CD4-positive, CD25-positive, alpha-beta regulatory T cell (primary cell): ENCODE measurements at places on chromosomes 2 and 18.

DNA sequence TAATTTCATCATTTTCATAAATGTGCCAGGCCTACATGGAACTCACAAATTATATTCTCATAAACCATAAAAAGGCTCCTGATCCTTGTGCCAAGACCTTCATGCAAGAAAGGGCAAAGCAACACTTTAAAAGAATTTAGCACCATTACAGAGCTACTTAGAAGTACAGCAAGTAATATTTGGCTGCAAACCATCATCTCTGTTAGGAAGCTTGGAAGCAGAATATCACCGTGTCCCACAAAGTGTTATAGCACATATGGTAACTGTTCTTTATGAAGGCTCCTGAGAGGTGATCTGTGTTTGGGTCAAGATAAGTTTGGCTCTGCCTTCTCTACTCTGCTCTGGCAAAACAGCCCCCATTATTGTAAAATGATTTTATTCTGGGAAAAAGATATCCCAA is 59.7 kb upstream of the KCNJ3 start:
- H3K27me3 ChIP-seq: no peaks in the 10 kb centered on the region
- DNase-seq: no peak
- H3K27ac ChIP-seq: no peak overlapping the region

DNA sequence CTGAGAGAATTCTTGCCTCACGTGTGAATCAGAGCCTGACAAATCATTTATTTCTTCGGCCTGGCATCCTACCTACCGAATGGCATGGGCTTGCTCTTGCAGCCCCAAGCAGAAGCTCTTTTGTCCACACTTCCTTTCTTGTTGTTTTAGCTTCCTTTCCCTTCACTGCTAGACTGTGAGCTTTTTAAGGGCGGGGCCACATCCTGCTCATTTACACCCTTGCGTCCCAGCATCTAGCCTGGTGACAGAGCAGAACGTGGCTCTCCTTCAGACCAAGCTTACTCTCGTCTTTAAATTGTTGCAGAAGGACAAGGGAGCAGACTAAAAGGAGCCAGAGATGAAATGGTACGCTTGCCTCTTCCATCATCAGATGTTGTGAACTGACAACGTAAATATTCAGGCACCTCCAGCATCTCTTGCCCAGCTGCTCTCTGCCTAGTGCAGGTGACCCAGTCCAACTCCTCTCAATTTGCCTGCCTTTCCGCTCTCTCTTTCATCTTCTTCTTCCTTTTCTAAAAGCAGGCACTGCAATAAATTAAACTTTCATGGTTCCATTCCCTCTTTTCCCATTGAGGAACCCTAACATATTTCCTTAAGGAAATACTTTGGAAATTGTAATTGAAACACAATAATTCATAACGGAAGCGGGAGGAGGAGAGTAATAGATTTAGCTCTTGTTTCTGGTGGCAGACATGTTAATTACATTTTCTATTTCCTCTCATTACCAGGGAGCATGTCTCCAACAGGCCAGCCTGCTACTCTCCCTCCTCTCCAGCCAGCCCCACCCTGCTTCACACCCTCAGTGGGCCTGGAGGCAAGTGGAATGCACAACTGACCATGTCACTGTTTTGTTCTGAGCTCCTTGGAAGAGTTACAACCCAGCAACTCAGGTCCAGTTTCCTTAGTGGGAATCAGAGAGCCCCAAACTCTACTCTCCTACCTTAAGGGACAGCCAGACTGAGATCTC is 228.1 kb upstream of the TRIB2 start:
- peak overlapping the region; percentile 63 for H3K27ac ChIP-seq
- peak overlapping the region; percentile 82 for H3K4me3 ChIP-seq
- DNase-seq: peak; percentile 94
- no peaks in the 10 kb centered on the region for H3K36me3 ChIP-seq
- no peaks in the 10 kb centered on the region for H3K27me3 ChIP-seq
- H3K4me1 ChIP-seq: peaks cover 46% of the 10 kb centered on the region

DNA sequence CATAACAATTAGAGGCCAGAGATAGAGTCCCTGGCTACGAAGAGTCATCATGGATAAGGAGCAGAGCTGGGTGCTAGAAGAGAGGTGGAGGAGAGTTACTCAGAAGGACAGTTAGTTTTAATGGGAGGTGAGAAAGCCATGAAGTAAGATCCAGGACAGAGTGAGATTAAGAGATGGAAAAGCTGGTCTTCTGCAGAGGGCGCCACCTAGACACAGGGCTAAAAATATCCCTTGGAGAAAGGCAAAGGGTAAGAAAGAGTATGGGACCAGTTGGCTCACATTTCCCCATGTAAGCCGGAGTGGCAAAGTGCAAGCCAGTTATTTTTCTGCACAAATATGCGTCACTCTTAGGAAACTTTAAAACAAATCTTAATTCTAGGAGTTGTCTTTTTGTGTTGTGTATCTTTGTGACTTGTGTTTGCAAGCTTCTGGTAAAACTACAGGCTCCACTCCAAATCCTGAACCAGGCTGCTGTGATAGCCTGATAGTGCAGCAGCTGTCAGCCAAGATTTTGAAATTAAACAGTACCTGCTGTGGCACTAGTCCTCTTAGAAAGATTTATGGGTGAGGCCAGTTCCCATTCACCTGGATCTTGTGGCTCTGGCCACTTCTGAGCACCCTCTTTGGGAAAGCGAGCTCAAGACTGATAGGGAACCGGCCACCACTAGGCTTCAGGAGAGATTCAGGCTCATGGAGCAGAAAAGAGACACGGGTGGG is 204.2 kb downstream of the TPGS2 start:
- H3K27me3 ChIP-seq: peaks cover 2% of the 10 kb centered on the region
- no peak overlapping the region for H3K4me3 ChIP-seq
- no peak overlapping the region for H3K27ac ChIP-seq
- no peak for DNase-seq
- H3K36me3 ChIP-seq: no peaks in the 10 kb centered on the region

DNA sequence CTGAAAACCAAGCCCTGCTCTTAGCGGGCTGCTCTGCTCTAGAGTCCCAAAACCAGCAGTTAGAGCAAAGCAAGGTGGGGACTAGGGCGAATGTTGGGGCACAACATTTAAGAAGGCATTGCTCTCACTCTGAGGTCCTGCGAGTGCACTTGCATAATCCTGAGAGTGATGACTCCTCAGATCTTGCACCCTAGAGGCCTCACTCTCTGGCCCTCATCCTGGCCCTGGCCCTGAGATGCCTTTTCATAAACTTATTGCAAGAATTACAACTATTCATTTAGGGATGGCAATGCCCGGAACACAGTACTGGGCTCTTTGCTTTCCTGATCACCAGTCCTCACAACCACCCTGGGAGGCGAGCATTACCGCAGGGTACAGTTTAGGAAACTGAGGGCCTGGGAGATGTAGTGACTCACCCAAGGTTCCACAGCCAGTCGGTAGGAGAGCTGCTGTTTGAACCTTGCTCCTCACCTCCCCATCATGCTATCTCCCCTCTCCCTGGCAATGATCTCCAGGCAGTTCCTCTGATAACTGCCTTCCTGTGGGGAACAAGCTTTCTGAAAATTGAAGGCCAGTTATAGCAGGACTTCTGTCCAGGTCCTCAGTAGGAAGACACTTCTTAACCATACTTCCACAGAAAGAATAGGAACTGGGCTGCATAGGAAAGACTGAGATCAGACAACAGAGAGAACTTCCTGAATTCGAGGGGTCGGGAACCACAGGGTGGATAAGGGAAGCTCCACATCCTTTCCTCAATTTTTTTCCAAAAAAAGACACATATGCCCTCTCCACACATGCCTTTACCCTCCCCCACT is 91.3 kb downstream of the TNS1 start:
- H3K27ac ChIP-seq: no peak overlapping the region
- H3K36me3 ChIP-seq: no peaks in the 10 kb centered on the region
- DNase-seq: no peak
- no peak overlapping the region for H3K4me3 ChIP-seq

DNA sequence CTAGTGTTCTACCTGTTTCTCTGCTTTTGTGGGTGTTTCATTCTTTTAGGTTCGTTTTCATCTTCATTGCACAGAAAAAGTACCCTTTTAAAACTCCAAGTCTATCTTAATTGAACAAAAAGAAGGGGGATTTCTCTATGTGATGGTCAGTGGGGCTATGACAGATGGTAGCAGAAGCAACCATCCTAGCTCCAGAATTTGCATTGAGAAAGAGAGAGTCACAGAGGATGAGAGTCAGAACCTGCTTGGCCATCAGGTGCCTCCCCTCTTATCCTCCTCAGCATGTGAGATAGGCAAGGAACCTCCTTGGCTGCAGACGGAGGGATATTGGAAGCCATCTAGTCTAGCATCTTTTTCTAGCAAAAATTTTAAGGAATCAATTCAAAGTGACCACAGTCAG is 398.0 kb upstream of the DCC start:
- DNase-seq: no peak
- no peak overlapping the region for H3K27ac ChIP-seq
- H3K4me1 ChIP-seq: no peaks in the 10 kb centered on the region
- no peaks in the 10 kb centered on the region for H3K27me3 ChIP-seq
- H3K36me3 ChIP-seq: no peaks in the 10 kb centered on the region
- H3K4me3 ChIP-seq: no peak overlapping the region

- no peaks in the 10 kb centered on the region for H3K27me3 ChIP-seq
- no peak overlapping the region for H3K27ac ChIP-seq
These were observed 42.6 kb downstream of the INPP4A start for GRCh38 chr2:98487101-98487805.

DNA sequence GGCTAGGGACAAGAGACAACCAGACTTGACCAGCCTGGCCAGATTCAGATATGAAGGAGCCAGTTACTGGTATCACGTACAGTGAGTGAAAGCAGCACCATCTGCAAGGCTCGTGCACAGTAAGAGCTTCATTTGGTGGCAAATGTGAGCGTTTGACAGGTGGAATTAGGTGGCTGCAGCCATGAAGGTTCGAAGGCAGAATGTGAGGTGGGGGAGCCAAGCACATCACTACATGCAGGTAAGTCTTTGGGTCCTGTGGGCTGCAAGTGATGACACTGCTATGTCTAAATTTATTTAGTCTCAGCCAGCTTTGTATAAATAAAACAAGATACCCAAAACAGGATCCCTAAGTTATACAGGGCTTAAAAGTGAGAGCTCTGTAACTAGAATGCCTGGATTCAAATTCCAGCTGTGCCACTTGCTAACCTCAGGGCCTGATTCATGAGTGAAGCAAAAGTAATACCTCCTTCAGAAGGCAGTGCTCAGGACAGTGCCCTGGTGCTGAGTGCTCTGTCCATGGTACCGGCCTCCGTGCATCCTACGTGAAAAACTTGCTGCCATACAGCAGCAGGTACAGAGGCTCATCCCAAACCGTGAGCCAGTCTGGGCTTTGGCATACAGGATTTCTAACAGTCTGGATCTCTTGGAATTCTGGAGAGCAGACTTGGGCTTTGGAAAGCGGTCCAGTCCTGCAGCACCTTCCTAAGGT is 18.6 kb downstream of the DDX18 start:
- H3K4me1 ChIP-seq: peaks cover 11% of the 10 kb centered on the region
- no peak overlapping the region for H3K27ac ChIP-seq
- H3K27me3 ChIP-seq: no peaks in the 10 kb centered on the region
- no peak for DNase-seq
- peaks cover 48% of the 10 kb centered on the region for H3K36me3 ChIP-seq
- H3K4me3 ChIP-seq: no peak overlapping the region

GRCh38 chr2:3349211-3349693 is 28.4 kb downstream of the EIPR1 start:
- H3K27me3 ChIP-seq: no peaks in the 10 kb centered on the region
- H3K4me1 ChIP-seq: no peaks in the 10 kb centered on the region
- DNase-seq: no peak
- H3K36me3 ChIP-seq: peaks cover 30% of the 10 kb centered on the region
- no peak overlapping the region for H3K4me3 ChIP-seq

DNA sequence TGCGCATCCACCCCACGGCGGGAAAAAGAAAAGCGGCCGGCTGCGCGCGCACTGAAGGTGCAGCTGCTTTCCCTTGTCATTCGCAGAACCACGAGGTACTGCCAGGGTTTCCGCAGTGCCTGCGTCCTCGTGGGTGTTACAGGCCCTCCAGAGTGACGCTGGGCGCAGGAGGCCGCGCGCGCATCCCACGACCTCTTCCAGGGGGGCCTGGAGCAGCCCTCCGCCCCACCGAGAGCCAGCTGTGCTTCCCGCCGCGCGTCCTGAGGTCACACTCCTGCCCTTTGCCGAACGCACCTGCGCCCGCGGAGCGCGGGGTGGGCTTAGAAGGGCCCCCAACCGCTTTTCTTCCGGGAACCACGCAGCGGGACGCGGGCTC is 378 bp upstream of the IAH1 start:
- peaks cover 11% of the 10 kb centered on the region for H3K36me3 ChIP-seq
- peak overlapping the region; percentile 68 for H3K4me3 ChIP-seq
- peak; percentile 59 for DNase-seq
- H3K4me1 ChIP-seq: peaks cover 38% of the 10 kb centered on the region
- peak overlapping the region; percentile 94 for H3K27ac ChIP-seq
- no peaks in the 10 kb centered on the region for H3K27me3 ChIP-seq

GRCh38 chr2:162963156-162963555 is 124.6 kb upstream of the KCNH7 start:
- no peaks in the 10 kb centered on the region for H3K27me3 ChIP-seq
- H3K4me1 ChIP-seq: no peaks in the 10 kb centered on the region
- H3K4me3 ChIP-seq: no peak overlapping the region

DNA sequence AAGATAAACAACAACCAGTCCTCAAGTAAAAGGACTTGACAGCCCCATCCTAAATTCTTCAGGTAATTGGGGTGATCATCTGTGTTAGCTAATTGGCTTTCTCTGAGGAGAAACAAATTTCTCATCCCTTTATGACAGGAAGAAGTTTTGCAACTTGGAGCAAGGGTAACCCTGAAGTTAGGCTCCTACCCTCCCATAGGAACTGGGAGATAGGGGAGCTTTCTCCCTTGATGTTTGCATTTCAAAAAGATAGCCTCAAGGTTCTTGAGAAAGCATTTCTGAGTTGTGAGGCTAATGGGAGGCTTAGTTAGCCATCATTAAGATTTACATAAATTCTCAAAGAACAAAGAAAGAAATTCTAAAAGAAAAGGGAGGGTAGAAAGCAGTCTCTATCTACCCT is 95.4 kb downstream of the MAP2 start:
- DNase-seq: no peak
- no peaks in the 10 kb centered on the region for H3K4me1 ChIP-seq
- H3K4me3 ChIP-seq: no peak overlapping the region

DNA sequence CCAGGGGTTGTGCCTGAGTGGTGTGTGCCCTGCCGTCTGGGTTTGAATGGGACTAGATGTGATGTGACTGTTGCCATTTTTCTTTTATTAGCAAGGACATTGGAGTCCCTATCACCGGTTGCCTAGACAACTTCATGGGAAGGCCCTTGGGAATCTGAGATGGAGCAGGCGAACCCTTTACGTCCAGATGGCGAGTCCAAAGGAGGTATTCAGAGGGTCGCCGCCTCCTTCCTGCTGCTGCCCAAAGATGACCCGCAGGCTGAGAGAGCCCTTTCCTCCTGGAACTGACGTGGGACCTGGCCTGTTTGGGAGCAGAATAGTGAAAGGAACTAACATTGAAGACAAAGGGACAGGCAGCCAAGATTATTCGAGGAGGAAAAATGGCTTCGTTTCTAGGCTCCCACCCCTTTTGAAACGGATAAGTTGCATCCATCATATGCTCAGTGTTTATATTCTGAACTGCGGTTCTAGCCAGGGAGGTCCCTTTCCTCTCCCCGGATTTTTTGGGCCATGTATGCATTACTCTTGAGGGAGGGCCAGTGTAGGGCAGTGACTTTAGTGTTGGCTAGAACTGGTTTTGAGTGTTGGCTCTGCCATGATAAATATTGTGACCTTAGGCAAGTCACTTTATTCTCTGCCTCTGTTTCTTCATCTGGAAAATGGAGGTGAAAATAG is 673 bp downstream of the CENPO start:
- no peaks in the 10 kb centered on the region for H3K27me3 ChIP-seq
- H3K4me3 ChIP-seq: peak overlapping the region; percentile 89
- no peak for DNase-seq
- peaks cover 5% of the 10 kb centered on the region for H3K36me3 ChIP-seq
- H3K27ac ChIP-seq: peak overlapping the region; percentile 31
- H3K4me1 ChIP-seq: peaks cover 19% of the 10 kb centered on the region
